Activated T-cell treated with anti-CD3 and anti-CD28 coated beads for 1 hour (primary cell): ENCODE measurements at places on chromosomes 5 and 9.

- no peak for DNase-seq
Observed at GRCh38 chr9:112783551-112783954, 33.0 kb downstream of the SNX30 start.

DNA sequence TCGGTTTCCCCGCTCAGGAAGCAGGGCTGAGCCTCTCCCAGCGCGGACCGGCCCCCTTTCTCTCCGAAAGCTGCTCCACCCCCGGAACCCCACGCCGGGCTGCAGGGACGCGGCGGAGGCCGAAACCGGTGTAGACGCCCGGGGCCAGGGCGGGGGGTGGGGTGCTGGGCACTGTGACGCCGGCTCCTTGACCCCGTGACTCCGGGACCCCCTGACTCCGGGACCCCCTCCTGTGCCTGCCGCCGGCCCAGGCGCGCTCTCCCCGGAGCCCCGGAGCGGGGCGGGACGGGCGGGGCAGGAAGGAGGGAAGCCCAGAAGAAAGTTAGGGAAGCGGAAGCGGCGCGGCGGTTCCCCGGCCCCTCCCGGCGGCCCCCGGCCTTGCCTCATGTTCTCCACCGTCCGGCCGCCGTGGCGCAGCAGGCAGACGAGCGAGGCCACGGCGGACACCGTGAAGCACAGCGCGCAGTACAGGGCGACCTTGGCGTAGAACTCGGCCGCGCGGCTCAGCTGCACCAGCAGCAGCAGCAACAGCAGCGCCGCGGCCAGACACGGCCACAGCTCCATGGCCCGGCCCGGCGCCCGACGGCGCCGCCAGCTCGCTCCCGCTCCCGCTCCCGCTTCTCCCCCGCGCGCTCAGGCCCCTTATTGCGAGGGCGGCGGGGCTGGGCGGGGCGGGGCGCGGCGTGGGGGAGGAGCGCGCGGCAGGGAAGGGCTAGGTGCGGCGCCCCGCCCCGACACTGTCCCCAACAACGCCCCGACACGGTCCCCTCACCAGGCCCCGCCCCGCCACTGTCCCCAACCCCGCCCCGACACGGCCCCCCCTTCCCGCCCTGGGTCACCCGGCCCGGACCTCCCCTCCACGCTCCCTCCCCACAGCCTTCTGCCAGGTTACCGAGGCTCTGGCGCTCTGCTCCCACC lies at the start of gene AGPAT2:
Gene AGPAT2, minus strand, starts transcription at position 664 of the 918 bp plus-strand sequence. Its CDS starts 100 bp downstream, at position 564.
- peak; percentile 49 for DNase-seq

GRCh38 chr9:32603914-32604852 lies 31.2 kb upstream of the NDUFB6 start:
- no peak for DNase-seq

DNA sequence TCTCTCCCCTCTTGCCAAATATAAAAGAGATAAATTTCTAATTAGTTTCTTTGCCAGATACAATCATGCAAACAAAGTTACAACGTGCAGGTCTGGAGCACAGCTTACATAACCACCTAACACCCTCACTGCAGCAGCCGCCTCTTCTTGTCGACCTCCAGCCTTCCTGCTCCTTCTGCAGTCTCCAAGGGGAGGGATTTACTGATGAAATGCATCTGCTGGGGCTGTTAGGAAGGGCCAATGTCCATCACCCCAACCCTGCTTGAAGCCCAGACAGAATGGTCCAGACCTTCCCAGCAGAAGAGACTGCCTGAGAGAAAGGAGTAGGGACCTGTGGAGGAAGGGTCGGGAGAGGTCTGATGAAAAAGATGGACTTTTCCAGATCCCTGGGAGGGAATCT lies 15.2 kb downstream of the KCNV2 start:
- DNase-seq, result no peak
